Ascending aorta (tissue), 2 donors: ENCODE measurements at places on chromosomes 3 and 15.

- no peaks in the 10 kb centered on the region for H3K27me3 ChIP-seq
- H3K4me1 ChIP-seq = peaks cover 7% of the 10 kb centered on the region
- peak overlapping the region; percentile 62 for H3K27ac ChIP-seq
- no peaks in the 10 kb centered on the region for H3K36me3 ChIP-seq
- no peak for DNase-seq
Measured at GRCh38 chr15:67955252-67955651, 98.9 kb upstream of the PIAS1 start.

DNA sequence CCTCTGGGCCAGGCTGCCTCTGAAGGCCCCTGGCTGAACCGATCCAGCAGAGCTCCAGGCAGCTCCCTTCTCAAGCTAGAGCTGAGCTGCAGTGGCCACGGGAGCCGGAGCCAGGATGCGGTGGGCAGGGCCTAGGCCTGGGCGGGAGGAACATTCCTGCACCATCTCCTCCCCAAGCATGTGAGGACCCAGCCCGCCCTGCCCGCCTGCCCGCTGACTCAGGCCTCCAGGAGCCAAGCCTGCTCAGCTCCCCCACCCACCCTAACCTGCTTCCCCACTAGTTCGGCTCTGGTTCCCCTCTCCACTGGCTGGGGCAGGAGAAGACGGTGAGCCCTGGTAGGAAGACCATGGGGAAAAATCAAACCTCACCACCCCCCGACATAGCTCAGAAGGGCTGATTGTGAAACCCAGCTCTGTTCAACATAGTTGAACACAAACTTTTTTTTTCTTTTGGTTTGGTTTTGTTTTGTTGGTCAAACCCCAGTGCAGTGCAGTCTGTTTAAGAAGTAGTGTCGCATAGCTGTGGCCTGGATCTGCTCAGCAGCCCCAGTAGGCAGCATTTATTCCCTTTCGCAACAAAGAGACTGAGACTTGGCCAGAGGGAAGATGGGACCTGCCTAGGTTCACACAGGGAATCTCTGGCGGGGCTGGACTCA is 13.5 kb downstream of the SNX33 start:
- no peaks in the 10 kb centered on the region for H3K27me3 ChIP-seq
- H3K4me3 ChIP-seq = peak overlapping the region; percentile 42
- DNase-seq = peak; percentile 66
- H3K4me1 ChIP-seq = peaks cover 16% of the 10 kb centered on the region
- peaks cover 15% of the 10 kb centered on the region for H3K36me3 ChIP-seq

DNA sequence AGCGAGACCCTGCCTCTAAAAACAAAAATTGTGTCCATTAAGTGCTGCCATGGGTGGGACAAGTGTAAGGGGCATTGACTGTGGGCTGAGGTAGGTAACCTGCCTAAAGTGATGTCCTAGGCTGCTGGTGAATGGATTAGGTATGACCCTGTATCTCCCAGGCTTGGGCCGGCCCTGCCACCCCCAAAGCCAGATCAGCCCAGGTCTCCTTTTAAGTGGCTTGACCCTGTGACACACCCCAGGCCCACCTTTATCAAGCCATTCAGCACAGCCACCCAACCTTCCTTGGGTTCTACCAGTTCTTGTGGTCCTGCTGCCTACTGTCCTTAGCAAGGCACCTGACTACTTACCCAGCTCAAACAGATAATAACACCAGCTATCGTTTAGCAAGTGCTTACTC is 18.7 kb downstream of the CIB2 start:
- H3K36me3 ChIP-seq = no peaks in the 10 kb centered on the region
- H3K4me3 ChIP-seq = no peak overlapping the region
- H3K4me1 ChIP-seq = no peaks in the 10 kb centered on the region
- DNase-seq = no peak
- no peaks in the 10 kb centered on the region for H3K27me3 ChIP-seq

DNA sequence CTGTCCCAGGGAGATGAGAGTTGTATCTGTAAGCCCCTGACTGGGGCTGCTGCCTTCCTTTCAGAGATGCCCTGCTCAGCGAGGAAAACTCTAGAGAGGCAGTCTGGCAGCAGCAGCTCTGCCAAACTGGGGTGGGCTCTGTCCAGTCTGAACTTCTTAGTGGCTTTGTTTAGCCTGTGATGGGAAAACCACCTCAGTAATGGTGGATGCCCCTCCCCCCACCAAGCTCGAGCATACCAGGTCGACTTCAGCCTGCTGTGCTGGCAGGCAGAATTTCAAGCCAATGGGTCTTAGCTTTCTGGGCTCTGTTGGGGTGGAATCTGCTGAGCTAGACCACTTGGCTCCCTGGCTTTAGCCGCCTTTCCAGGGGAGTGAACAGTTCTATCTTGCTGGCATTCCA is 218.3 kb downstream of the TUSC7 start:
- no peaks in the 10 kb centered on the region for H3K27me3 ChIP-seq
- no peaks in the 10 kb centered on the region for H3K36me3 ChIP-seq
- DNase-seq = no peak
- no peaks in the 10 kb centered on the region for H3K4me1 ChIP-seq

DNA sequence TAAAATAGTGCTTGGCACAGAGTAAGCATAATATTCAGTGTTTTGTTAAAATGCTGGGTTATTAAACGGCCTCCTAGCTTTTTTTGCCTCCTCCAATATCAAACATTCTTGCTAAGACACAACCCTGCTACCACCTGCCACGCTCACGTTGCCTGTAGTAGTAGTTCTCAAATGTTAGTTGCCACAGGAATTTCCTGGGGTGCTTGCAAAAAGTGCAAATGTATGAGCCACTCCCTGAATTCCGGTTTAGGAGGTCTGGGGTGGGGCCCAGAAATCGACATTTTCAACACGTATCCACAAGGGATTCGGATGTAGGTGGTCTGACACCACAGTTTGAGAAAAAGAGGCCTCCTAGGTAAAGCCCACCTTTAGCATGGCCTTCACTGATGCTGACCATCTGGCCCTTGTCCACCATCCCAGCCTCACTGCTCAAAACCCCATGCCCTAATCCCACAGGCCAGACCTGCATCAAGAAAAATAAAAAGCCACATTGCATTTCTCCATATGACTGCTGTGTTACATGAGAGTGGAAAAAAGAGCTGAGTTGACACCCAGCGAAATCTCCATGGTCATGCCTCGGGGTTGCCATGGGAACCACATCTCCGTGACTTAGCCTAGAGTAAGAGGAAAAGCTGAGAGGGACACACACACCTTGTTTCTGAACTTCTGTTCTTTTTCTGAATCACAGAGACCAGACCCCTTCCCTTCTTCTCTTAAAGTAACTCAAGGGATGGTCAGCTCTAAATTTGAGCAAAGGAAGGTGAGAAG is 116.4 kb upstream of the HES1 start:
- H3K4me1 ChIP-seq = no peaks in the 10 kb centered on the region
- no peak overlapping the region for H3K27ac ChIP-seq
- H3K4me3 ChIP-seq = no peak overlapping the region
- no peaks in the 10 kb centered on the region for H3K27me3 ChIP-seq
- no peaks in the 10 kb centered on the region for H3K36me3 ChIP-seq

DNA sequence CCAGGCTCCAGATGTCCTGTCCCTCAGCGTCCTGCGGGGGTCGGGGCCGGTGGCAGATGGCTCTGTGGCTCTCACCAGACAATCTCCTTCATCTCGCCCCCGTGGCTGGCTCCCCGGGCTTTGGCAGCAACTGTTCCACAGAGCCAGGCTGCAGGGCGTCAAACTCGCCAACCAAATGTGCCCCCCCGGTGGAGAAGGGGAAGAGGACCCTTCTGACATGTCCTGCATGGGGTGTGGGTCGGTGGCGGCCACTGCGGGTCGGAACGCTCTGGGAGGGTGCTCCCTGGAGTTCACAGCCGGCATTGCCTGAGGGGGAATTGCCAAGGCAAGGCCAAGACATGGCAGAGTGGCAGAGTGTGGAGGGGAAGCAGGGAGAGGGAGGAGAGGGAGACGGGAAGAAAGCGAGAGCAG is 36.0 kb downstream of the BDH1 start:
- no peaks in the 10 kb centered on the region for H3K27me3 ChIP-seq
- H3K27ac ChIP-seq = no peak overlapping the region
- DNase-seq = no peak
- H3K36me3 ChIP-seq = no peaks in the 10 kb centered on the region
- no peak overlapping the region for H3K4me3 ChIP-seq

DNA sequence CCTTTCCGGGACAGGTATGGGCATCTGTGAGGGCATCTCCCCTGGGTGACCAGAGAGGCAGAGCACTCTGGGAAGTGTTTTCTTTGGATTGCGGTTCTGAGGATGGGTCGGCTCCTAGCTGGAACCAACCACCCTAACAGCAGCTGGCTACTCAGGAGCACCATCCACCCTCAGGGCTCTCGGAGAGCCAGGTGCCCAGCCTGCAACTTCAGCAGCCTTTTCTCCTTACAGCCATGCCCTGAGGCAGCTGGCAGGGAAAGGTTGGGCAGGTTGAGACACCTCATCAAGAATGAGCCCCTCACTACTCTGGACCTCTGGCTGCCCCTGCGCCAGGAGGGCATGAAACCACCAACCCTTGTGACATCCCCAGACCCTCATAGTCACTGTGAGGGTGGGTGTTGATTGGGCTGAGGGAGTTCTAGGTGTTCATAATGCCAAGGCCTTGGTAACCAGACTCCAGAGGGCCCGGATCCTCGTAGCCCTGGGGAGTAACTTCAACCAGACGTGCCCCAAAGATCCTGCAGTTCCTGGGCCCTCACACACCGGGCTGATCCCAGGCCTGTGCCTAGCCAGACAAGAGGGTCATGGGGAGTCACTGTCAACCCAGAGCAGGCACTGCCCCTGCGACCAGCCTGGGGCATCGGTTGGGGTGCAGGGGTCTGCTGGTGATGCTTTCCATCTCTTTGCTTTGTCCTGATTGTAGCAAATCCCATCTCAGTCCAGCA is 114.4 kb upstream of the ABHD17C start:
- no peak for DNase-seq
- no peak overlapping the region for H3K4me3 ChIP-seq
- no peaks in the 10 kb centered on the region for H3K36me3 ChIP-seq
- no peak overlapping the region for H3K27ac ChIP-seq
- H3K27me3 ChIP-seq = no peaks in the 10 kb centered on the region

- peak overlapping the region; percentile 84 for H3K27ac ChIP-seq
- H3K4me3 ChIP-seq = no peak overlapping the region
- DNase-seq = no peak
- no peaks in the 10 kb centered on the region for H3K36me3 ChIP-seq
- no peaks in the 10 kb centered on the region for H3K27me3 ChIP-seq
Measured at GRCh38 chr15:23402544-23402943, 44.5 kb downstream of the GOLGA6L2 start.

- H3K27ac ChIP-seq = no peak overlapping the region
- no peaks in the 10 kb centered on the region for H3K4me1 ChIP-seq
- no peak overlapping the region for H3K4me3 ChIP-seq
- H3K27me3 ChIP-seq = no peaks in the 10 kb centered on the region
- no peaks in the 10 kb centered on the region for H3K36me3 ChIP-seq
Measured at GRCh38 chr15:89457086-89457485, 39.3 kb downstream of the RHCG start.

DNA sequence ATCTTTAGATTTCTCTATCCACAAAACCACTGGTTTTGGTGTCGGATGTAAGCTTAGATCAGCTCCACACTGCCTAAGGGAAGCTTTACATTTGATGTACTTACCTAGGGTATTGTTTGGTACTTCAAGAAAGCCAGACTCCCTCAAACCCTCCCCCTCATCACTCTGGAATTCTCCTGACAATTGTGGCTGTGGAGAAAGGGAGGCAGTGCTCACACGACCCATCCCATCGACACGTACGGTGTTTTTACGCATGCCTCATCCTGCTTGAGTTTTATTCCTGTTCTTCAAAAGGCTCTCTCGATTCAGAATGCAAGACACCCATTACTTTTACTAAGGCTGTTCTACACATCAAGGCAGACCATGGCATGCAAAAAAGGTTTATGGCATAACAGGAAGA is 67.3 kb upstream of the ONECUT1 start:
- H3K4me3 ChIP-seq = no peak overlapping the region
- no peak for DNase-seq
- H3K27ac ChIP-seq = no peak overlapping the region
- no peaks in the 10 kb centered on the region for H3K27me3 ChIP-seq

DNA sequence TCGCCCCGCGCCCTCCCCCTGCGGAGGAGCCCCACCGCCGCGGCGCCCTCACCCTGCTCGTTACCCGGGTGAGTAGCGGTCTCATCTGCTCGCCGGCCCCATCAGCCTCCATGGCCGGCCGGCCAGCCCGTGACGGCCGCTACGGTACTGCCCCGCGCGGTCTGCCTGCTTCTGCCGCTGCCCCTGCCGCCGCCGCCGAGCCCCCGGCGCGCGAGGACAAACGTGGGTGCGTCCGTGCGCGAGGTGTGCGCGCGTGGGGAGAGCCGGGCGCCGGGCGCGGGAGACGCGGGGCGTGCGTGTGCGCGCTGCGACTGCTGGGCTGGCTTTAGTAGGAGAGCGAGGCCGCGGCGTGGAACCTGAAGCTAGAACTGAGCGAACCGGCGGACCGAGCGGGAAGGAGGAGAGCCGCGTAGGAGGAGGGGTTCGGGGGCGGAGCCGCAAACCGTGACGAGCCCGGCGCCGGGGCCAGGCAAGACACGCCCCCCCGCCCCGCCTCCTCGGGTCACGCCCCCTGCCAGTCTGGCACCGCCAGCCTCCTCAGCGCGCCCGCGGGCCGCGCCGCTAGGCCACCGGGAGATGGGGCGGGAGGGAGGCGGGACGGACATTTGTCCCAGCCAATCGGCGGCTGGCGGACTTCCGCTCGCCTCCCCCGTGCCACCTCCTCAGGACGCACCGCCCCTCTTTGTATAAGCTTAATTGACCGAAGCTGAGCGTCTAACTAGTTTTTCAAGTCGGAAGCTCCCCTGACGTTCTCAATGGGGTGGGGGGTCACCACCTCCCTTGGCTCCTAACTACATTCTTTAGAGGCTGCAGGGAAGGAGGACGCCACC is at the start of gene SLC4A7:
Gene SLC4A7 (minus strand): TSS at position 370 of the 830 bp plus-strand sequence. CDS start 258 bp downstream, at position 112.
- H3K36me3 ChIP-seq = no peaks in the 10 kb centered on the region
- peak within 1 kb of the TSS; percentile 99 for H3K27ac ChIP-seq
- H3K4me1 ChIP-seq = peaks cover 19% of the 10 kb centered on the region
- peak; percentile 88 for DNase-seq
- no peaks in the 10 kb centered on the region for H3K27me3 ChIP-seq
- H3K4me3 ChIP-seq = peak within 1 kb of the TSS; percentile 71

DNA sequence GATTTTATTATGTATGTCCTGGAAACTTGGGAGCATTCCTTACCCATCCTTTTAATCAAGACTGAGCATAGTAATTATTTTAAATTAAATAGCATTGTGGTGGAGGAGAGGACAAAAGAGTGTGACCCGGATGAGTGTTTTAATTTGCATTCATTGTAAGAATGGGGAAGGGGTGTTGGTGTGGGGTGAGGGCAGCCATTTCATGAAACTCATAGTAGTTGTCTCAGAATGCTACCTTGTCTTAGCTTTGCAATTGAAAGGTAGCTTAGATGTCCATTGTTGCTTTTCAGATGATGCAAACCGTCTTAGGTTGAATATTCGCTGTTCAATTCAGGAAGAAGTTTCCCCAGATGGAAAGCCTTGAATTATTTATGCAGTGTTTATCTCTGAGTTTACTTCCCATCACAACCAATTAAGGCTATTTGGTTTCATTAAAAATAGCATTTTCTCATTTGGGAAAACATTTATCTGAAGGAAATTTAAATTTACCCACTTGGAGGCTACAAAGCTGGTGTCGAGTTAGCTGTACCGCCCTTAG is 328.4 kb downstream of the FEZF2 start:
- H3K27me3 ChIP-seq = no peaks in the 10 kb centered on the region
- H3K36me3 ChIP-seq = no peaks in the 10 kb centered on the region
- DNase-seq = no peak
- H3K4me1 ChIP-seq = no peaks in the 10 kb centered on the region
- no peak overlapping the region for H3K27ac ChIP-seq
- no peak overlapping the region for H3K4me3 ChIP-seq
